Right renal pelvis (tissue), 4 donors: ENCODE measurements at places on chromosomes 1 and 21. TPM values are rescaled to one million over a fixed set of nuclear protein-coding genes. Genes with fewer than 3 reads are reported as not detected.

AMIGO1 gene
- 9.1 TPM for polyA plus RNA-seq

COL6A1 gene
- polyA plus RNA-seq: 272 TPM

SH3D21 gene
- polyA plus RNA-seq: 24.2 TPM

NCAM2 gene
- 18.5 TPM for polyA plus RNA-seq

ARHGEF10L gene
- 43.4 TPM for polyA plus RNA-seq

SHE gene
- polyA plus RNA-seq: 11.0 TPM

DNA sequence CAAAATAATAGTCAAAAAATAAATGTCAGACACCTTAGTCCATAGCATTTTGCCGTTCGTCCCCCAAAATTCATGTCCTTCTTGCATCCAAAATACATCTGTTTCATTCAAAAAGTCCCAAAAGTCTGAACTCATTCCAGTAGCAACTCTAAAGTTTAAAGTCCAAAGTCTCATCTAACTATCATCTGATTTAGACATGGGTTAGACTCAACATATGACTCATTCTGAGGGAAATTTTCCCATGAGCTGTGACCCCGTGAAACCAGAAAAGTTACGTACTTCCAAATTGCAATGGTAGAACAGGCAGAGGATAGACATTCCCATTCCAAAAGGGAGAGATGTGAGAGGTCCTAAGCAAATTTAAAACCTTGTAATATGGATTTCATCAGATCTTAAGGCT, 48.6 kb upstream of the CACHD1 start:
- no peak for DNase-seq

GRCh38 chr1:32886828-32887414, 630 bp downstream of the HPCA start:
- DNase-seq: no peak

DNA sequence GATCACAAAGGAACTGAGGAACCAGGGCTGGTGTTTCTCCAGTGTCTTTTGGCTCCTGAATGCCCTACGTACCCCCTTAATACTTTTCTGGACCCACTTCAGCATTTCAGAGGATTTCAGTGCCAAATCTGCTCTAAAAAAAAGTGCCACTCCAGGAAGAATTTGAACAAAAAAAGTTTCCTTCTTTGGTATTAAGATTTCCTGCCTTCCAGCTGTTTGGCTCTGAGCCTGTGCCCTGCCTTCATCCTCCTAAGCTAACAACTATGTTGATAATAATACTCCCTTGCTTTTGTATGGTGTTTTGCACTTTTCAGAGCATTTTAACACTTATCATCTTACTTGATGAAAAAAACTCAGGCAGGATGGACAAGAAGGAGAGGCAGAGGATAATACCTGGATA, 11.0 kb upstream of the RIMS3 start:
- no peak for DNase-seq

DNA sequence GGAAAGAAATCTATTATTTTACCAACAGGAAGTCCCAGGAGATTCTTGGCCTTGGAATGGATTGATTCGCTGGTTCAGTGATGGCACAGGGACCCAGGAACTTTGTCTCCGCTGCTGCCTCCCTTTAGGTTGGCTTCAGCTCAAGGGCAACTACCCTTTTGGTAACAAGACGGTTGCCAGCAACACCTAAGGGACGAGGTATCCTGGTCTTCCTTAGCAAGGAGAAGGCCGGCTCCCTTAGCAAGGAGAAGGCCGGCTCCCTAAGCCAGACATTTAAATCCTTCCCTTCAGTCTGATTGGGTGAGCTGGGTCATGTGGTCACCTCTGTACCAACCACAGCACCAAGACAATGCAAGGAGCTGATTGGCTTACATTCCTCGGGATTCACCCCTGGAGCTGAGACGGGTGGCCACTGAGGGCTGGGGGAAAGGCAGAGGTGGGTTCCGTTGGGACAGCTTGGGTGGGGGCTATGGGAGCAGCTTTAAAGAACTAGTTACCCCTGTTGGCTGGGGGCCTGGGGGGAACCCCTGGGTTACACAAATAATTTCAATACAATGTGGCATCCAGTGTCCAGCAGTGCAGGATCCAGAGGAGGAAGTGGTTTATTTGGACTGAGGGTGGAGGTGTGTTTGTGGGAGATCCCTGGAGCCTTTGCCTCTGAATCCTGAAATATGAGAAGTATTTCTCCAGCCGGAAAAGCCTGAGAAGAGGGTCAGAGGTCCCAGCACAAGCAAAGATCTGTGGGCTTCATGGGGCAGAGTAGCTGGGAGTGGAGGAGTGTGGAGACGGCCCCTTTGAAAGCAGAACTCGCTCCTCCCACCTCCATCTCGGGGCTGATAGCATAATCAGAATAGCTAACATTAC, 20.7 kb upstream of the CLIC4 start:
- no peak for DNase-seq

DNA sequence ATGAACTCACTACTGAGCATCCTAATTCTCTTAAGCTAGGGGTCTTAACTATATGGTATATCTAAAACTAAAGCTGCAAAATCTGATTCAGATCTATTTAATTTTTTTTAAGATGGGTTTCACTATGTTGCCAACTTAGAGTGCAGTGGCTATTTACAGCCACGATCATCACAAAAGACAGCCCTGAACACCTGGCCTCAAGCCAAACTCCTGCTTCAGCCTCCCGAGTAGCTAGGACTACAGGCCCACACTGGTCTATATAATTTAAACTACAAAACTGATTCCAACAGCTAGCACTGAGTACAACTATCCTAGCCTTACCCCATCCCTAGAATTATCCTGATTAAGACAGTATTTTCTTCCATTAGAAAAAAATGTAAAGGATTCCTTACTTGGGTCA, 37.1 kb downstream of the EIF4G3 start:
- no peak for DNase-seq

- no peak for DNase-seq
Observed at GRCh38 chr1:234840253-234840652, 230.3 kb upstream of the IRF2BP2 start.

DNA sequence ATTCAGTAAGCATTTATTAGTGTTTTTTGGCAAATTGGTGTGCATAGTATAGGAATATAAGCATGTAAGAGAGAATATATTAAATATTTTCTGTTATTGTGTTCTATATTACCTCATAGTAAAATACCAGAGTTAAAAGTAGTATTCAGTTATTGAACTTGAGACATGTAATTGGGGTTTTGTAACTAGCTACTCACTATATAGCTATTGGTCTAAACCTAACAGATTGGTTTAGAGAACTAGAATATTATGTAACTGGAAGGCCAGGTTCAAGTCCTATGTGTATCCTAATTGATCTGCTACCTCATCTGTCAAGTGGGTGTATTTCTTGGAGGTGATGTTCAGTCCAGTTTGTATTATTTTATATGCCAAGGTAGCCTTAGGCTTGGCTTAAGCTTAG, 26.3 kb downstream of the CLIC4 start:
- DNase-seq: no peak

- DNase-seq: no peak
Observed at GRCh38 chr1:205668951-205669340, 11.4 kb downstream of the SLC45A3 start.

GRCh38 chr1:22828484-22829308, 118.1 kb downstream of the EPHB2 start:
- DNase-seq: no peak

DNA sequence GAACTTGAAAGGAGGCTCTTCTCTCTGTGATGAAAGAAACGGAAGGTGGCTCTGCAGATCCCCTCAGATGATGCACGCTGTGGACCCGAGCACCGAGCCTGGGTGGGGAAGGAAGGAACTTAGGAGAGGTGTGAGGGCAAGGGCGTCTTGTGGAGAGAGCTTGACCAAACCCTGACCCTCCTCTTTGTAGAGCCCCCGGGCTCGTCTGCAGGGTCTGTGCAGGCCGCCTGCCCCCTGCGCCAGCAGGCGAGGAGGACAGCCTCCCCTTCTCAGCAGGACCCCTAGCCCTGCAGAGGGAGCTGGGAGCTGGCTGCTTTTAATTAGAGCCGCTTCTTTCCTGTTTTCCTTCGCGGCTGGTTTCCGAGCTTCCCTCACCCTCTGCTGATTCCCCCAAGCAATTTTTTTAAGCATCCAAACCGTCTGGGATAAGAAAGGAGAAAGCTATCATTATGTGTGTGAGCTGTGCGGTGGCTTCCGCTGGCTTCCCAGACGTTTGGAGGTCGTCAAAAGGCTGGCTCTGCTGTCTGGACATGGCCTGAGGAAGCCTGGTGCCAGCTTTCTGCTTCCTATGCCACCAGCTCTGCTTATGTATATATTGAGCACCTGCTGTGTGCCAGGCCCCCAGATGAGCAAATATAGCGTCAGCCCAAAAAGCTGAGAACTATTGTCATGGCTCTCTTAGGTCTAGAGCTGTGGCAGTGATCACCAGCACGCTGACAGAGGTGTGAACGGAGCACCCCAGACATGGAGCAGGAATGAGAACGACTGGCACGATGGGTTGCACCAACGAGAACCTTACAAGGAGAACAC, 160.2 kb upstream of the IRF2BP2 start:
- DNase-seq: no peak

- peak; percentile 28 for DNase-seq
Observed at GRCh38 chr1:19240673-19241538, 10.4 kb downstream of the EMC1 start.

DNA sequence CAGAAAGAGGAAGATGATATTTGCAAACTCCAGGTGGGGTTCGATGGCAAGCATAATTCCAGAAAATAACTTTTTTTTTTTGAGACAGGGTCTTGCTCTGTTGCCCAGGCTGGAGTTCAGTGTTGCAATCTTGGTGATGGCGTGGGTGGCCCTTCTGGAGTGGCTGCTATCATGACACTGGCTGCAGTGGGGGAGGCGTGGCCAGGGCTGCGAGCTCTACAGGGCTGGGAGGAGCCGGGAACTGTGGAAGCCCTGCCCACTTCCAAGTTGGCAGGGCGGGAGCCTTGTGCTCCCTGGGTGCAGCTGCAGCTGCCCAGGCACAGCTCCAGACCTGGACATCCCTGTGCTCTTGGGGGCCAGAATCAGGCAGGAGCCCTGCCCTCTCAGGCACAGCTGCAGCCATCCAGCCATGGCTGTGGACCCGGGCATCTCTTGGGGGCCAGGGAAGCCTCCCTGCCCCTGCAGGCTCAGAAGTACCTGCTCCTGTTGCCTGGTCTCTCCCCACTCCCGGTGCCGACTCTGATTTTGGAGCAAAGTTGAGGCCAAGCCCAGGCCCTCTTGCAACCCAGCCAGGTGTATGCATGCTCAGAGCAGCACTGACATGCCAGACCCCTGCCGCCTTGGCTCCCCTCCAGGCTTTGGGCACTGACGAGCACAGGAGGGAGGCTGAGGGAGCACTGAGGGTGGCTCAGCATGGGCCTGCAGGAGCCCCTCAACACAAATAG, 7.2 kb upstream of the BCL10 start:
- DNase-seq: no peak

DNA sequence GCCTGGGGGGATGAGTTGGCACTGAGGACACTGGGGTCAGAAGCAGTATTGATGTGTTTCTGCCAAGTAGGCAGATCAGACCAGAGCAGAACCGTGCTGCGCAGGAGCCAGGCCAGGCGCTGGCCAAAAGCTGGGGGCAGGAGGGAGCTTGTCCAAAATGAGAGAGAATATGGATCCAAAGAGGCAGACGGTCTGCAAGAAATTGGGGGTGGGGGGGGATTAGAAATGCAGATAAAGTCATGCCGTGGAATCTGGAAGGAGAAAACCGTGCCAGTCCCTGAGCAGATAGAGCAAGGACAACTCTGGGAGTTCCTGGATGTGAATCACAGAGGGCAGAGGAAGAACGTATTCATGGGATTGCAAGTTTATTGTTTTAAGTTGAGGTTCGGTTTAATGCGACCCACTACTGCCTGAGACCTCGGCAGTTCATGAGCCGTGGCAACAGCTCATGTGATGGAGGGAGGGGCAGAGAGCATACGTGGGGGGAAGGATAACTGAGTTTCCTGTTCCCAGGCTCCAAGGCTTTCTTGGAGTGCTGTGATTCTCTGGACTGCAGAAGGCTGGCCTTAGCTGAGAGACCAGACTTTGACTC, 224.0 kb downstream of the FGGY start:
- DNase-seq: peak; percentile 43

DNA sequence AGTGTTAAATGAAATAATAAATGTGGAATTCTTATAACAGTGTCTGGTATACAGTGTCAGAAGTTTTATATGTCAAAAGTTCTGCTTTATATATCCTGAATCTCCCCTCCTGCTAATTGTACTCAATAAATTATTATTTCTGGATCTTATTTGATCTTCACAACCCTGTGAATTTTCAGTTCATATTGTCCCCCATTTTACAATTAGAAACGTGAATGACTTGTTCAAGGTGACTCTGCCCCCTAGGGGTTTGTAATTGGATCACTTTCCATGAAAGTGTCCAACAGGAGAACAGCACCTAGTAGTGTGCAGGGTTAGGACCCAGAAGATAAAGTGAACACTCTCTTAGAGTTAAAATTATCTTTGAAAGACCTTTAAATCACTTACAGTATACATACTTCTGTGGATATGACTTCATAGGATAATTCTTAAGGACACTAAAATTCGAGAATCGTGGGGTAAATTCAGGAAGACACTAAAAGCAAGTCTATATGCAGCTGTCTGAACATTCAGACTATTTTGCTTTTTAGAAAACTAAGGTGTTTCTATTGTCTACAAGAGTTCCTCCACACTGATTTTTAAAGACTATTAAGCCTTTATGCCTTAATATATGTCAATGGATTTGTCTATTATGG, 4.5 kb upstream of the DDR2 start:
- DNase-seq: no peak

DNA sequence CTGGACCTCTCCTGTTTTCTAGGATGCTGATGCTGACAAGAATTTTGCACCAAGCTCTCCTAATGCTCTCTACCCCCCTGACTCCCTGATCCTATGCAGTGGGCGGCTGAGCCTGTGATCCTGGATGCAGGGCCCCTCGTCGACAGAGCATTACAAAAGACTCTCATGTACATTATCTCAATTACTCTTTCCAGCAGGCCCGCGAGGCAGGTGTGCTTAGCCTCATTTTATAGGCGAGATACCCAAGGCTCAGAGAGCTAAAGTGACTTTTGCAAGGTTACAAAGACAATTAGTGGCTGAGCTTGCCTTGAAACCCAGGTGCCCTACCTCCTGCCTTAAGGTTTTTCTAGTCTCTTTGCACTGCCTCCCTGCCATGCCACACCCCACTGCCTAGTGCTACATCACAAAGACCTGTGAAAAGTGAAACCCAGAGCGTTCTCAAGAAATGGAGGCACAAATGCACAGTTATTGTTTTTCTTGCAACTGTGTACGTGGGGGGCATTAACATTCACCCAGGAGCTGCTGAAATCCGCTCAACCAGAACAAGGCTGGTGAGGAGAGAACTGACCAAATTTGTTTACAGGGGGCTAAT, 10.0 kb upstream of the C8A start:
- no peak for DNase-seq
